Activated CD8-positive, alpha-beta memory T cell treated with anti-CD3 and anti-CD28 coated beads for 1 hour (primary cell): ENCODE measurements at places on chromosomes 7 and 10.

GRCh38 chr10:21530641-21531040 is 3.4 kb upstream of the MLLT10 start:
- no peak for DNase-seq

- no peak for DNase-seq
Measured at GRCh38 chr10:55747244-55747643, 613.8 kb downstream of the ZWINT start.

DNA sequence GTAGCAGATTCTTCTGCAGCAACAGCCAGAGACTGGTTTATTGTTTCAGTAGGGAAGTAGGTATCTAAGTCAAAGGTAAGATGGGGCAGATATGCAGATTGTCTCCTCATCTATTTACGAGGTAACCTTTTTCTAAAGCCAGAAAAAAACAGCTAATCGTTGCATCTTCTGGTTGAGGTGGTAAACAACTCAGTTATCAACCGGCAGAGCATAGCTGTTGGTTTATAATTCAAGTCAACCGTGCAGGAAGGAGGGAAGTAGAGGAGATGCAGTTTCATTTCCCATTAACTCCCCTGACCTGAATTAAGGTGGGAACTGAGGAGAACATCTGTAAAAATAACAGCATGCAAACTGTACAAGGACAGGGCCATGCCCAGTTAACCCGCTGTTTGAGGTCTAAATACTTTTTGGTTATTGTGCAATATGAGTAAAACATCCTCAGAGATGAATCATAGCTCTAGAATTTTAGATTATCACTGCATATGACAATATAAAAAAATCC is 156.5 kb upstream of the ITGB1 start:
- DNase-seq, result no peak

DNA sequence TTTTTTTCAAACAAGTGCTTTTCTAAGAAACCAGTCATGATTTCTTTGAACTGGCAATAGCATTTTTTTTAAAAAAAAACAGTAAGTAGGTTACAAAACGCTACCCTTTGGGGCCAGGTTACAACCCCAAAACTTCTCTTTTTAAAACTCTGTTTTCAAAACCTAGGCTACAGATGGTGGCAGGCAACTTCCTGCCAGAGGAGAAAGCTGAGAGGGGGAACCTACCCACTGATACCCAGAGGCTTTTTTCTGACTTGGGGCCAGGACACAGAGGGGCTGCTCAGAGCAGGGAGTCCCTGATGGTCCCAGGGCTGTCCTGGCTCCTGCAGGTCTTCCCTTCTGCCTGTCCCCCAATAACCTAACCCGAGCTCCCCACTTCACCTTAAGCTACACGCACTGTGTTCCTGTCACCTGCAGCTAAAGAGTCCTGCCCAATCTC is 6.9 kb downstream of the STN1 start:
- no peak for DNase-seq

DNA sequence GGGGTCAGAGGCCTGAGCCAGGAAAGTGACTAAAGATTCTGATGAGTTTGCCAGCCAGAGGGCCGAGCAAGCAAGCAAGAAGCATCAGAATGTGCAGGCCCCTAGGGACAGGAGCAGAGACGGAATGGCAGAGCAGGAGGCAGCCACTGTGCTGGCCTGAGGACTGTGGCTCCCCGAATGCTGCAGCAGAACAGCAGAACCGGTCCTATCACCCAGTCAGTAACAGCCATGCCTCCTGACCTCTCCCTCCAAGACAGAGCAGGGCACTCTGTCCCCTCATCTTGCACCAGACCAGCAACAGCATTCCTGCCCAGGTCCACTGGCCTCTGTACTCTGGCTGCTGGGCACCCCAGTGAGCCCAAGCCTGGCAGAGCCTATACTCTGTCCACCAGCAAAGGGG is 85.9 kb downstream of the ARHGAP22 start:
- DNase-seq, result no peak

GRCh38 chr7:76050545-76050944 is 2.6 kb downstream of the MDH2 start:
- DNase-seq, result no peak

DNA sequence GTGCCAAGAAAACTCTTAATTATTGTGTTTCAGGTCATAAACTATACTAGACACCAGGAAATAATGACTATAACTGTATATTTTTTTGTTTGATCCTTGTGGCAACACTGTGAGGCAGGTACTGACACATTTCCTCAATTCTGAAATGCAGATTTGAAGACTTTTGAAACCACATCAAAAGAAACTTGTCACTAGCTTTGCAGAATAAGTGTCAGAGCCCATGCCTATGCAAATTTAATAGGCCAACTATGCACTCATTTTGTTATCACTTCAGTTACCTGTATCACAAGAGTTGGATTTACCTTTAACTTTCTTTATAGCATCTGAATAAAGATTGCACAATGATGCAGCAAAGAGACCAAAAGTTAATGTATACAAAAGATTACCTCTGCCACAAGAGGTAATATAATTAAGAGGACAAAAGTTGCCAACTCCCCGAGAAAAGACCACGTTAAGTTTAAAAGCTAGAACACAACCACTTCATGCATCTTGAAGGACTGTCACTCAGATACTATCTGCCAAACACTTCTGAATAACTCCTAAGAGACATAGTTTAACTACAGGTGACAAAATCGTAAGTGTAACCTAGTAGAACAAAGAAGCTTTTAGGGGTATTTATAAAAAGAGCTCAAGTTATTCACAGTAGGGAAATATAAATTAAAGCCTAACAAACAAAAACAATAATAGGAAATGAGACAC is 80.5 kb downstream of the ELAPOR2 start:
- no peak for DNase-seq

DNA sequence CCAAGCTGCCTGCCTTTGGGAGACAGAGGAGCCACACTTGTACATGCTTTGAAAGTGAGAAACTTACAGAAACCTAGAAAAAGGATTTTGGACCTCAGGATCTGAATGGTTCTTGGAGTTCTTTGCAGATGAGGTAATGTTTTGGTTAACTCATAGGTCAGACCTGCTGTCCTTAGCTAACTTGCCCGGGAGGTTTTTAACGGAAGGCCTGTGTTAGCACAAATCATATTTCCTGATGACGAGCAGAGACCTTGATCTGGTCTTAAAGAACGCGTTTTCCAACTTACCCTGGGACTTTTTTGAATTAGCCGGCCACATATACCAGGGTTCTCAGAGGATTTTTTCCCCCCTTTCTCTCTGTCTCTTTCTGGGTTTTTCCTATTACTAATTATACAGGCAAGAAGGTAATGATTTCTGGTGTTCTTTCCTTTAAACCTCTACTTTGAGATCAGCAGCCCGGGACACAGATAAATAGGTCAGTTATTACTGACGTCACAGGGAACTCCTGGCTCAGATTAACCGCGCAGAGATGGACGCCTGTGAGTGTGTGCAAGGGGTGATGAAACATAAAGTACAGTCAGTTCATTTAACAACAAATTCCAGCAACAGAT is 101.7 kb upstream of the KLF6 start:
- DNase-seq, result no peak

DNA sequence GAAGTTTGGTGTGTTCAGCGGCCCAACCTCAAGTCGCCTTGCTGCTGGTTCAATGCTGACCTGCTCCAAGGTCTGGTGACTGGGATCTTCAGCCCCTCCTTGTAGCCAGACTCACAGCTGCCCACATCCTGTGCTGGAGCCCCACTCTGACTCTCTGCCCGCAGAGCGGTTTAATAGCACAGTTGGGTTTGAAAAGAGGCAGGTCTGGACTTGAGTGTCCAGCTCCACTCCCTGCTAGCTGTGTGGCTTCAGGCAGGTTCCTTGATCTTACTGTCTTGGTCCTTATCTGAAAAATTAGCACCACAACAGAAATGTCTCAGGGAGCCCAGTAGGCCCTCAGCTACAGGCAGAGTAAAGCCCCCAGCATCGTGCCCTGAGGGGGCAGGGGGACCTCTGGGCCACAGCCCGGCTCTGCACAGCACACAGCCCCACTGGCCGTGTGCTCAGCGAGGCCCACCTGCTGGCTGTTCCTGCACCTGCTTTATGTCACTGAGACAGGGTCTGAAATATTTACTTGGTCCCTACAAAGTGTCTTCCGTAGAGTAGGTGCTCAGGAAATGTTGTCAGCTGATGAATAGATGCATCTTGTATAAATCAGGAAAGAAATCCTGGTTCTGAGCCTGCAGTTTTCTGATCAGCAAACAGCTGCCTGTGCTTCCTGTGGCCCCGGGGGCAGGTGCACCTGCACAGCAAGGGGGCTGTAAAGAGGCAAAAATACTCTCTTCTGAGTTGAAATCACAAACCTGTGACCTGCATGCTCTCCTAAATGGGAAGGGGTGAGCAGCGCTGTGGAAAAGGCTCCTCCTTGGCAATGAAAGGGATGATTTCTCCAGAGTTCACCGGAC is 155.5 kb downstream of the SVIL start:
- DNase-seq, result no peak

GRCh38 chr10:102608487-102608886 is 35.8 kb upstream of the TRIM8 start:
- DNase-seq, result no peak

GRCh38 chr10:49686651-49687050 is 7.2 kb downstream of the C10orf53 start:
- DNase-seq, result no peak

GRCh38 chr10:15436696-15437095 is 65.6 kb upstream of the FAM171A1 start:
- no peak for DNase-seq

GRCh38 chr10:76073524-76073923 is 642.1 kb downstream of the LRMDA start:
- DNase-seq, result no peak

- no peak for DNase-seq
Measured at GRCh38 chr7:43764039-43764761, 5.7 kb downstream of the BLVRA start.

DNA sequence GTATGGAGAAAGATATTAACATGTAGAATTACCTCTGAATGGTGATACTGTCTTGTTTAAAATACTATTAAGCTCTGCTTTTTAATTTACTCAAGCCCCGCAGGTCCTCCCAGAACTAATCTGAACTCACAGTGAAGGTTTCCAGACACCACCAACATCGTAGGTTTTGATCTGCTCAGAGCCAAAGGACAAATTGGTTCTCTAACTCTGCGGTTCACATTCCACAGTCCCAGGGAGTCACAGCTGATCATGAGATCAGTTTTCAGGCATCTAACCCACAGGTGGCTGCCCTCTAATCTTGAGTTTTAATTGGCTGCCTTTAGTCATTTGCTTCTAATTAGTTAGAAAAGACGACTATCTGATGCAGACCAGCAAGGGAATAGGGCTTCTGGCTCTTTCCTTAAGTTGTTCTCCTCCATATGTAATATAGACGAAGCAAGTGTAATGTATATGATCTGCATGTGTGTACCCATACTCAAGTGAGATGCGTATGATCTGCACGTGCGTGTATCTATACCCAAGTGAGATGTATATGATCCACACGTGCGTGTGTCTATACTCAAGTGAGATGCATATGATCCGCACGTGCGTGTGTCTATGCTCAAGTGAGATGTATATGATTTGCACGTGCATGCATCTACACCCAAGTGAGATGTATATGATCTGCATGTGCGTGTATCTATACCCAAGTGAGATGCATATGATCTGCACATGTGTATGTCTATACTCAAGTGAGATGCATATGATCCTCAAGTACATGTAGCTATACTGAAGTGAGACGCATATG is 331.5 kb upstream of the NPVF start:
- DNase-seq, result no peak

- DNase-seq, result no peak
Measured at GRCh38 chr7:69185170-69185569, 413.1 kb upstream of the AUTS2 start.

DNA sequence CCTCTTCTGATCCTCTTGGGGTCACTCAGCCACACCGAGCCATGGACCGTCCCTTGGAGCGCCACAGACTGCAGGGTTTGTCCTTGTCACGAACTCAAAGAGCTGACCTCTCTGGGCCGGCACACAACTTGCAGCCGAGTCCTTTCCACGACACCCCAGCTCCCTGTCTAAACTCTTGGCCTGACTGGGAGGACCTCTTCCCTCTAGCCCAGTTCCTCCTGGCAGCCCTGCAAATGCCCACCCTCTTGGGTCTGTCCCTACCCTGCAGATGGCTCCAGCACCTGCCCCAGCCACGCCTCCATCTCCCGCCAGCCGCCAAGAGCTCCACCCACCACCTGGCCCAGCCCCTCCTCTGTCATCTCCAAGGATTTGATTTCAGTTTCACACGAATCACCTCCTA is 339.2 kb downstream of the DNAJB6 start:
- DNase-seq, result no peak

DNA sequence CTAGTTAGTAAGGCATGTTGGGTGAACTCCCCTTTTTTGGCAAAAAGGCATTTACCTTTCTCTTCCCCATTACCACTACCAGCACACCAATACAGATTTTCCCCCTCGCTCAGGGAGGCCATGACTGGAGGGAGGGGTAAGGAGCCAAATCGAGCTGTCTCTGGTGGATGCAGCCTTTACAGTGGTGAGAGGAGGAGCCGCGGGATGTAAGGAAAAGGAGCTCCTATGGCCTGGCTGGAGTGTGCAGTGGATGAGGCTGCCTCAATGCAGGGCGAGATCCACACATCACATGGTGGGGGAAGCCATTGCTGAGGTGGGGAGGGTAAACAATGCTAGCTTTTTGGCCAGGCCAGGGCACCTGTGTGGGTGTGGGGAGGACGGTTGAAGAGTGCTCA is 416.2 kb downstream of the EXOC4 start:
- no peak for DNase-seq

- no peak for DNase-seq
Measured at GRCh38 chr7:121406944-121407343, 10.8 kb upstream of the FAM3C start.

- no peak for DNase-seq
Measured at GRCh38 chr7:29019387-29019786, 61.3 kb upstream of the TRIL start.

- no peak for DNase-seq
Measured at GRCh38 chr10:96446966-96447596, 66.6 kb downstream of the TLL2 start.

DNA sequence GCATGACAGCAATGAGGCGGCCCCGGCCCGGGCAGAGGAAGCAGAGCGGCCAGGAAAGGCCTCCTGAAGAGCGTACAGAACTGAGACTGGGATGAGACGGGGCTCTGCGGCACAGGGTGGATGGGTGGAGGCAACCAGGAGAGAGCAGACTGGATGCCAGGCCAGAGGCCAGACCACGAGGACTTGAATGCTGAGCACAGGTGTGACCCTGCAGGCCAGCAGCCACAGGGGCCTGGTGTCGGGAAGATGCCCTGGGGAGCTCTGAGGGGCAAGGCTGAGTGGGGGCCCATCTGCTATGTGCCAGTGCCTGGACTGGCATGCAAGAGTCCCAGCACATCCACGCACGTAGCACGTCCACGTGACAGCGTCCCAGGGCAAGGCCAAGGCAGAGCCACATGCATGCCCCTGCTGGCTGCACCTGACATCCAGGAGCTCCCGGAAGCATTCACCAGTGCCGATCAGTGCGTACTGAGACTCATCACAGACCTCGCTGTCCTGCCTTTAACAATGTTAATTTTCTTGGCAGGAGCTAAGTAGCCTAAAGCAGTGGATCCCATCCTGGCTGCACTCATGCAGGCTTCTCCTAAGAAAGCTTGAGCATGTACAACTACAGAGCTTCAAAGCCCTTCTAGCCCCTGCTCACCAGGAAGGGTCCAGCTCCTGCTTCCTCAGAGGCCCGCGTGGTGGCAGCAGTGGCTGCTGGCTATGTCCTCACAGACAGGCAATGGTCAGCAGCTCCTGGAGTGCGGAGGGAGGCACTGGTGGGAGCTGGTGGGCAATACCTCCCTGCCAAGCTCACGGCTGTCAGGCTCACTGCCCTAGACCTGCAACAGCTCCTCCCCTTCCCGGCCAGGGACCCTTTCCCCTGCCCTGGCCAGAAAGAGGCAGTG is 18.0 kb downstream of the GRID1 start:
- no peak for DNase-seq
